Melanocyte of skin (primary cell): ENCODE measurements at places on chromosomes 11 and 22. TPM values are rescaled to one million over a fixed set of nuclear protein-coding genes. Genes with fewer than 3 reads are reported as not detected.

The MPZL2 gene
- total RNA-seq: 0.36 TPM in 1 of 2 replicates, not detected in the other

The ARHGEF17 gene
- 14.1 and 36.7 TPM in 2 replicates for total RNA-seq

The DGCR6 gene
- 1.7 and 2.5 TPM in 2 replicates for total RNA-seq

The USH1C gene
- total RNA-seq: not detected in 2 replicates
